Stimulated activated CD4-positive, alpha-beta T cell treated with anti-CD3 and anti-CD28 coated beads, TNF-alpha, amount 100 ng/mL, for 48 hours (primary cell): ENCODE measurements at places on chromosomes 4 and X.

- DNase-seq = no peak
Observed at GRCh38 chr4:175635546-175635945, 176.5 kb downstream of the GPM6A start.

GRCh38 chr4:106594291-106594952, 225.8 kb upstream of the GIMD1 start:
- DNase-seq = no peak

- no peak for DNase-seq
Observed at GRCh38 chrX:128975745-128976144, 547.5 kb downstream of the SMARCA1 start.

DNA sequence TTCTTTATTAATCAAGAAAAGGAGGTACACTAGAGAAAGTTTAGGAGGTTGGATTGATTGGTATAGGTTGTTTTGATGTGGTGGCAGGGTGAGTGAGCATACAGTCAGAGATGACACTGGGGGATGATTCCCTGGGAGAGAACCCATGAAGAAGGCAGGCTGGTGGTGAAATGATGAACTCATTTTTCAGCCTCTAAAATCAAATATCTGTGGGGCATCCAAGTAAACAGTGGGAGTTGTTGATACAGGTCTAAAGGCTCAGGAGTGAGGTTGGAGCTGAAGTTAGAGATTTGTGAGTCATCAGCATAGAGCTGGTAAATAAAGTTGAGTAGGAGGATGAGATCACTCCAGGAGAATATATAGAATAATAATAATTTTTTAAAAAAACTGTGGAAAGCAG, 10.0 kb upstream of the AP1S2 start:
- no peak for DNase-seq

- DNase-seq = no peak
Observed at GRCh38 chr4:151250706-151251105, 26.3 kb upstream of the PRSS48 start.

DNA sequence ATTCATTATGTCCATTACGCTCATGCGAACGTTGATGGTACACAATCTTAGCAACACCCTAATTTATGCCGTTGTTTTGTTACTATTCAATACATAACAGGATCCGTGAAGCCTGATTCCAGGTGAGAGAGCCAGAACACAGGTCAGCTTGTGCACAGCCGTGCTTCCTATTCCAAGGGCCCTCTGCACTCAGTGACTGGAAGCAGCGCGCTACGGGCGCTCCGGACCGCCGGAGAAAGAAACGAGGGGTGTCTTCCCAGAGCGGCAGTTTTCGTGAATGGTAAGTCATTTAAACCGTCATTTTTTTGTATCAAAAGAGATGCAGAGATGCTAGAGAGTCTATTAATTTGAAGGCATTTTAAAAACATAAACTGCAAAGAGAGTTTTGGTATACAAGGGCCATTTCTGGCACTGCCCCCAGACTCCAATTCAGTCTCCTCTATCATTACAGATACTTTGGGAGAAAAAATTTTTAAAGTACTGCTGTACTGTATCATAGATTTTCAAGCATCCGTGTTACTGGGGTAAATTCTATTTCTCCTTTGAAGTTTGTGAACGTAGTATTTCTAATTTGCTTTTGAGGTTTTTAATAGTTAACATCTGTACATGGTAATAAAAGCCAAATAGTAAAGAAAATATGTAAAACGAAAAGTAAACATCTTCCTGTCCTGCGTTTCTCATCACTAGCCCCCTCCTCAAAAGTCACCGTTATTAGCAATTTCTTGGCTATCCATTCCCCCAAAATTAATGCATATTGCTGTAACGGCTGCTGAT, 6.6 kb downstream of the SLC25A5 start:
- DNase-seq = no peak
